IPS DF 6.9 (cell line): ENCODE measurements at places on chromosomes 5 and 9.

GRCh38 chr9:82513242-82513751, 524.7 kb downstream of the SPATA31D1 start:
- no peak overlapping the region for H3K27ac ChIP-seq
- DNase-seq: no peak
- H3K36me3 ChIP-seq: no peaks in the 10 kb centered on the region
- H3K4me1 ChIP-seq: no peaks in the 10 kb centered on the region

DNA sequence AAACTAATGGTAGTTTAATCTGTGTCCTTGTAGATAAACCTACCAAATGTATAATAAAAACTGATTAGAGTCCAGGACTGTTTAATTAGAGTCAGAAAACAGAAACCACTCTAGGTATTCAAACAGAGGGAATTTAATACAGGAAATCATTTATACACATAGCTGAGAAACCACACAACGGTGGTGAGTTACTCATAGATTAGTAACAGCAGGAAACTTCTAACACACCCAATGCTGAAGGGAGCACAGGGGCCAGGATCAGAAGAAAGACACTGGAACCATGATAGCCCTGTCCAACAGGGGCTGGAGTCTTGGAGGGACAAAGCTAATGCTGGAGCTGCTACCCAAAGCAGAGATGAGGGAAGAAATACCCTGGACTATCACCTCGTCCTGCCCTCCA, 321.0 kb downstream of the ACTL7B start:
- no peak overlapping the region for H3K4me3 ChIP-seq
- no peak for DNase-seq
- H3K27me3 ChIP-seq: no peaks in the 10 kb centered on the region
- no peak overlapping the region for H3K27ac ChIP-seq
- H3K4me1 ChIP-seq: no peaks in the 10 kb centered on the region
- no peaks in the 10 kb centered on the region for H3K36me3 ChIP-seq

DNA sequence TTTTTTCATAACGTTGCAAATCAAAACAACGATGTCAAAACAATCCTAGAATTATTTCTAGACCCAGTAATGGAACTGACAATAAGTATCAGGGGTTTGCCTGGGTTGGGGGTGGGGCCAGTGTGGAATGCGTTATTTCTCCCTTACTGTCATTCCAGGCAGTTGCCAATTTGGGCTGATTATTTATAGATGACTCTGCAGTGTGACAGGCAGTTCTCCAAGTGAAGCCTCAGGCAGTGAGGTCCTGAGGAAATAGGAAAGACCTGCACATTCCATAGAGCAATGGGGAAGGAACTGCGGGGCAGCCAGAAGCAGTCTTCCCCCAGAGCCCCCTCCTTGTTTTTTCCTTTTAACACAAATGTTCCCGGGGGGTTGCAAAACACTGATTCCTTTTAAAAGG, 179.0 kb downstream of the YTHDC2 start:
- H3K4me1 ChIP-seq: peaks cover 2% of the 10 kb centered on the region; the same call in 1 of the 2 replicates
- DNase-seq: no peak
- H3K27ac ChIP-seq: no peak overlapping the region
- no peak overlapping the region for H3K4me3 ChIP-seq
- no peaks in the 10 kb centered on the region for H3K36me3 ChIP-seq

GRCh38 chr5:119271758-119272730, 83.8 kb upstream of the TNFAIP8 start:
- H3K27me3 ChIP-seq: no peaks in the 10 kb centered on the region
- no peaks in the 10 kb centered on the region for H3K36me3 ChIP-seq
- no peak for DNase-seq

GRCh38 chr9:136156209-136157120, 37.8 kb upstream of the TMEM250 start:
- H3K4me3 ChIP-seq: no peak overlapping the region
- no peak for DNase-seq
- H3K27ac ChIP-seq: no peak overlapping the region
- no peaks in the 10 kb centered on the region for H3K27me3 ChIP-seq
- no peaks in the 10 kb centered on the region; the same call in 1 of the 2 replicates for H3K36me3 ChIP-seq
